Myocyte (in vitro differentiated cells): ENCODE measurements at places on chromosomes 12 and 14. TPM values are rescaled to one million over a fixed set of nuclear protein-coding genes. Genes with fewer than 3 reads are reported as not detected.

- DNase-seq: peak; percentile 95
Observed at GRCh38 chr12:51371295-51371953, 19.8 kb downstream of the GALNT6 start.

DNA sequence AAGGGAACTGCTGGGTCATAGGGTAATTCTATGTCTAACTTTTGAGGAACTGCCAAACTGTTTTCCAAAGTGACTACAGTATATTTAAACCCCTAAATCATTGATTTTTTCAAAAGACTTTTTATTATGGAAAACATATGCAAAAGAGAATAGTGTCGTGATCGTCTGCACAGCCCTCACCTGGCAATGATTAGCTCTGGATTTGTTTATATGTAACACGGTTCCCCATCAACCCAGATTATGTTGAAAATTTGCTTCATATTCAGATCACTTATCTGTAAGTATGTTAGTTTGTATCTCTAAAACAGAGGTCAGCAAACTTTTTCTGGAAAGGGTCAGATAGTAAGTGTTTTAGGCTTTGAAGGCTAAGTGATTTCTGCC lies 52.7 kb downstream of the CCDC92 start:
- no peak for DNase-seq

Gene NKX2-8
- total RNA-seq: not detected in 2 replicates

DNA sequence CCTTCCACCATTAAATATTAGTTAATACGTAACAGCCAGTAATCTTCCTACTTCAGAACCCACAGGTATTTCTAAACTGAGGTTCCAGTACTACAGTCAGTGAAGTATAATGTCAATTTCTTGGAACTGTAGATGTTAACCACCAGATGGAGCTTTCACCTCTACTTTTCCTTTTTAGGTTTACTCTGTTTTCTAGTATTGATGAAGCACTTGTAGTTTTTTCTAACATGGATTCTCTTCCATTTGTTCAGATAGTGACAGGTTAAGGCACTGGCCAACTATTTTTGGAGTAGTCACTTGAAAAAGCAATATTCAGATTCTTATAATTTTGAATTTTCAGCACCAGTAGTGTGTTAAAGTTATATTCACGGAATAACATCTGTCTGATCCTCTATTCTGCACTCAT lies 4.6 kb upstream of the SEC23A start:
- DNase-seq: peak; percentile 46

Gene DLK1
- total RNA-seq: not detected in 2 replicates

Gene KRT79
- total RNA-seq: not detected in 2 replicates

- DNase-seq: peak; percentile 5
Observed at GRCh38 chr14:84493779-84494178, 1036.2 kb upstream of the FLRT2 start.

Gene COL2A1
- total RNA-seq: 0.51 and 0.78 TPM in 2 replicates

Gene ACSS3
- 2.9 and 5.8 TPM in 2 replicates for total RNA-seq

DNA sequence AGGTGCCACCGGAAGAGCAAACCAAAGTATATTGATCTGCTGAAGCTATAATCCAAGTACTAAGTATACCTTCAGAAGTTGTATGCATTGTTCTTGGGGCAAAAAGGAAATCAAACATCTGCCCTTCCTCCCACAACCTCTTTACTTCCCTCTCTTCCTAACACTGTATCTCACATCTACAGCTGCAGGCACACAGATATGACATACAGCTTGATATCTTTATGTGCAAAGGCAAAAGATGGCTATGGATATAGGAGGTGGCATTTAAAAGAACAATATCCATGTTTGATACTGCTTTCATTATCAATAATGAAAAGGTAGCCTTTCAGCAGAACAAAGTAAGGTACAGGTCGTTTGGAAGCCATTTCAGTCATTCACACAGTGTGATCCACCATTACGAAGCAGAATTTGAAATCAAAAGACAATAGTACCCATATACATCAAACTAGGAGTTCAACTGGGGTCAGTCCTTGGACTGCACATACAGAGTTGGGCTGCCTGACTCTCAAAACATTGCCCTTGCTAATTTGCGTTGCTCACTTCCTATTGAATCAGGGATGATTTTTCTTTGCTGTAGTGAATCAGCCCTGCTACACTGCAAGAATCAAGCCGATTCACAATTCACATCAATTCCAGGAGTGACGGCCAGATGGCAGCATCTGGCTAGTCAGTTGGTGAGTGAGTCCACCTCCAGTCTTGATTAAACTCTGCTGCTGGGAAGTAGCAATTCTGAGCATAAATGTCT lies 8.9 kb downstream of the ANG start:
- DNase-seq: peak; percentile 75

Gene NPAS3
- total RNA-seq: 0.10 and 0.19 TPM in 2 replicates

DNA sequence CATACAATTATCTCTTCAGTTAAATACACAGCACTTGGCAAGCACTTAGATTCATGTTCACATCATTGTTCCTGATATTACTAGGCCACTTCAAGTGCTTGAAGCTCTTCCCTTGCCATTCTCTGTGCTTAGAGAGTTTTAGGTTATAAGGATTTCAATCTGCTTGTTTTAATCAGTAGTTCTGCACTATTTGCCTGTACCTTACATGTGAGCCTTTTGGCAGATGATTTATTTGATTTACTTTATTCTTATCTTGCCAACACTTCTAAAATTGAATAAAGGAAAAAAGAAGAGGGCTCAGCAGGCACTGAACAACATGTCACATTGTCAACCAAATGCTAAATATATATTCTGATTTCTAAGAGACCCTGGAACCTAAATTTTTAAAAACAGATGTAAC lies 363.8 kb upstream of the USP15 start:
- DNase-seq: no peak

Gene BDKRB1
- total RNA-seq: 0.08 TPM in 1 of 2 replicates, not detected in the other

DNA sequence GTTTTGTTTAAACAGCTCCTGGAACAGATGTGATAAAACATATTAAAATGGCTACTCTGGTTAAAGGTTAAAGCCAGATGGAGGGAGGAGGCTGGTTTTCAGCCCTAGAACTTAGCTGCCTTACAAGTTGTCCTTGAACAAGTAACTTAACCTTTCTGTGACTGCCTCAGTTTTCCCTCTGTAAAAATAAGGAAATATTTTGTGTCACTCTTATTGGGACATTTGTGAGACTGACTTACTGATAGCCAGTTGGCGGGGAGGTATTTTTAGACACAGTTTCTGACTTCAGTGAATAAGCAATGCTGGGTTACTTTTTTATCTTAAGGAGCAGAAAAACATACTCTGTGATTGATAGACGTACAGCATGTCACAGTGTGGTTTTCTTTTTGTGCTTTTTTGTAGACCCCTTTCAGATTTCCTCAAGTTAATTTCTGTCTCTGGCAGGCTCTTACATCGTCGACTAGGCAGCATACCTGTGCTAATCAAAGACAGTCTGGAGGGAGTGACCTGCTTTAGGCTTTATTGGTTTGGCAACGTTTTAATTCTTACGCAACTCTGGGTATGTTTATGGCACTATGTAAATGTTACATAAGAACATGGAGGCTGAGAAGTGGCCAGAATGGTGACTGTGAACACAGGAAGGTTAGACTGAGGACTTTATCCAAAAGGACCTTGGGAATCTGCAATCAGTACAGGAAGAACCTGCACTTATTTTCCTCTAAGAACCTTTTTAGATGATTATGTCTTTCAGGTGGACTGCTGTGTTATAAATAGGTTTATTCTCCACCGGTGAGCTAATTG lies 3.3 kb downstream of the ACVR1B start:
- DNase-seq: no peak

- no peak for DNase-seq
Observed at GRCh38 chr14:33555710-33556350, 395.0 kb downstream of the EGLN3 start.

DNA sequence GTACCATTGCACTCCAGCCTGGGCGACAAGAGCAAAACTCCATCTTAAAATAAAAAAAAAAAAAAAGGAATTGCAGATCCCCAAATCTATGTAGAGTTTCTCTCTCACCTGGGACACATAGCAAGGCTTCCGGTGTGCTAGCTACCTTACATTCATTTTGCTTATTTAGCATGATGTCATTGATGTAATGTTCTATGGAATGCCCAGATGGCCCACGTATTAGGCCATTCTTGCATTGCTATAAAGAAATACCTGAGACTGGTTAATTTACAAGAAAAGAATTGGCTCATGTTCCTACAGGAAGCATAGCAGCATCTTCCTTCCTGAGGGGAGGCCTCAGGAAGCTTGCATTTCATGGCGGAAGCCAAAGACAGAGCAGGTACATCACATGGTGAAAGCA lies 36.9 kb upstream of the A2ML1 start:
- no peak for DNase-seq

DNA sequence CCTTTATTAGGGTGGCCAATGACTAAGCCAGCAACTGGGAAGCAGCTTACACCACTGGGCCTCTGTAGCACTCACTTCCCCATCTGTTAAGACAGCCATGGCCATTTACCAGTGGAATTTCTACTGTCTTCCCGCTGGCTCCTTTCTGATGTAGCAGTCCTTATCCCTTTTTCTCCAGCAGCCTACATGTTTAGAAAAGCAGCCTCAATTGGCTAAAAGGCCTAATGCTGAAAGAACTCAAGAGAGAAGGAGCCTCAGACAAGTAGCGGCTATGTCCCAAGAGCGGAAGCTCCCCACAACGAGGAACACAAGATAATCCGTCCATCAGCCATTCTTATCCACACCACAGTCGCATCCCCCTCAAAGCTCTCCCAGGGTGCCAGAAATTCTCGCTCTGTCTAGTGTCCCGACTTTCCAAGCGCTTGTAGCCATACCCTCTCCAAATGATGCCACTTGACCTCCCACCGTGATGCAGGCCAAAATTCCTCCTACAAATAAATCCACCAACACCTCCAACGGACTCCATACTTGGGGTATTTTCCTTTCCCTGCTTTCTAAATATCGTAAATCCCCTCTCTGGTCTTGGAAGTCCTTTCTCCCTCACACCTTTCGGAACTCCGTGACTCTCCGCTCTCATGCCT lies 624 bp downstream of the M6PR start:
- DNase-seq: peak; percentile 38

- DNase-seq: no peak
Observed at GRCh38 chr12:3251067-3251466, 173.9 kb downstream of the TSPAN9 start.

- DNase-seq: no peak
Observed at GRCh38 chr12:19819231-19819630, 379.9 kb downstream of the AEBP2 start.

Gene ARHGAP5
- total RNA-seq: 51.2 and 54.6 TPM in 2 replicates

Gene CCDC177
- total RNA-seq: not detected in 2 replicates

Gene AQP6
- total RNA-seq: 0.05 TPM in 1 of 2 replicates, not detected in the other

Gene TMEM63C
- 0.08 and 0.16 TPM in 2 replicates for total RNA-seq

- DNase-seq: no peak
Observed at GRCh38 chr14:59585891-59586554, 9.4 kb upstream of the CCDC175 start.
